Activated naive CD4-positive, alpha-beta T cell (primary cell): ENCODE measurements at places on chromosomes 16 and 17.

DNA sequence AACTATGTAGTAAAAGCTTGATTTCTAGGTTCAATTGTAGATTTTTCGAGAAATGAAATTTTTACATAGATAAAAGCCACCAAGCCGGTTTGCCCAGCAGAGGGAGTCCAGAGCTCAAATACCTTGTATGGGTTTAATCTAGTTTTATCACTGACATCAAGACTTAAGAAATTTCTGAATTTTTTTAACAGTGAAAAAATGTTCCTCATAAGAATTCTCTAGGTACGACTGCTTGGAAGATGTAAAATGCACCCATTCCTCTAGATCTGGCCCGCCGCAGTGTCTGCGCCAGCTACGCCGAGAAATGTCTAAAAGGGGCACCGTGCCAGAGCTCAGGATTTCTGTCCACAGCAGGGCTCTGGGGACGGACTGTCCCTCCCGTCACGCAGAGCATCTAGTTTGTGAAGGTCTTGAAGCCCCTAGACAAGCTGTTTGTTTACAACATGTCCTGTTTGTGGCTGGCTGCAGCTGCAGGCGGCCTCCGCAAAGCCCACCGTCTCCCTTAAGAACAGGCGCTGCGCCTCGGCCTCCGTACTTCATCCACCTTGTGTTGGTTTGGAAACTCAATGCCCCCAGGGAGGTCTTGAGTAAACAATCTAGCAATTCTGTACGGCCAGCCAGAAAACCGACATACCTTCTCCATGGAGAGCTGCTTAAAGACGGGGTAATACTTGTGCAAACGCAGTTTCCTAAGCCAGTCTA, 24.8 kb downstream of the MAP1LC3B start:
- DNase-seq = no peak

GRCh38 chr17:70606086-70606485, 436.8 kb downstream of the KCNJ2 start:
- DNase-seq = no peak

DNA sequence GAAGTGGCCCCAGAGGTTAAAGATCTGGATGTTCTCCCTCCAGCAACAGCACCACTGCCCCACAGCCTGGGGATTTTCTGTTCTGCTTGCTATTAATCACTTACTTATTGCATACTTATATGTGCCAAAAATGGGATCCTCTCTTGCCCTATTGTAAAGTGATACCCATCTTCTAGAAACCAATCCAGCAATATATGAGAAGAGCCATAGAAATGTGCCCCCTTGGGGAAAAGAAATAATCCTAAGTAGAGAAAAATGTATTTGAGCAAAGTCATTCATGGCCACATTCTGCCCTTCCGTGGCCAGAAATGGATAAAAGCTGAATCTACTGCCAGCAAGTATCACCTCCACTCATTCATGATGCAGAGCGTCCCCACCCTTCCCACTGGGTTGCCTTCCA, 20.9 kb downstream of the SOST start:
- no peak for DNase-seq

GRCh38 chr17:57676543-57676942, 68.6 kb downstream of the CCDC182 start:
- no peak for DNase-seq

DNA sequence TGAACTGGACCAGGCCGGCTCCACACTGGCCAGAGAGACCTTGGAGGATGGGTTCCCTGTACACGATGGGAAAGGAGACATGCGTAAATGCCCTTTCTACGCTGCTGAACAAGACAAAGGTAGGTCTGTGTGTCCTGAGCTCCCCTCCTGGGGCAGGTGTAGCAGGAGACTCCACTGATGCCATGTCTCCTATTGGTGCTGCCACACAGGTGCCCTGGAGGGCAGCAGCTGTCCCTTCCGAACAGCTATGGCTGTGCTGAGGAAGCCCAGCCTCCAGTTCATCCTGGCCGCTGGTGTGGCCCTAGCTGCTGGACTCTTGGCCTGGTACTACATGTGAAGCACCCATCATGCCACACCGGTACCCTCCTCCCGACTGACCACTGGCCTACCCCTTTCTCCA, 29.2 kb downstream of the CDIP1 start:
- DNase-seq = no peak

DNA sequence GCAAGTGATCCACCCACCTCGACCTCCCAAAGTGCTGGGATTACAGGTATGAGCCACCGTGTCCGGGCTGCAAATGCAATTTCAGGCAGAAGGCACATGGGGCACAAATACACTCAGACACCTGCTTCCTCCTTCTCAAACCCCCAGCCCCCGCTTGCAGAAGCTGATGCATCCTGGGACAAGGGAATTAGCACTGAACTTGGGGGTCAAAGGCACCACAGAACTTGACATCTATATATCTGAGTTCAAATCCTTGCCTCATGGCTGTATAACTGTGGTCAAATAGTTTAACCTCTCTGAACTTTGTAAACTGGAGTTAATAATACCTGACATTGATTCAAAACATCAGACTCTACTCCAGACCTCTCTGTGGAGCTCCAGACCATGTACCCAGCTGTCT, 4.1 kb upstream of the ARL5C start:
- no peak for DNase-seq
